ENCODE measurements at places on chromosomes 13 and 19.

DNA sequence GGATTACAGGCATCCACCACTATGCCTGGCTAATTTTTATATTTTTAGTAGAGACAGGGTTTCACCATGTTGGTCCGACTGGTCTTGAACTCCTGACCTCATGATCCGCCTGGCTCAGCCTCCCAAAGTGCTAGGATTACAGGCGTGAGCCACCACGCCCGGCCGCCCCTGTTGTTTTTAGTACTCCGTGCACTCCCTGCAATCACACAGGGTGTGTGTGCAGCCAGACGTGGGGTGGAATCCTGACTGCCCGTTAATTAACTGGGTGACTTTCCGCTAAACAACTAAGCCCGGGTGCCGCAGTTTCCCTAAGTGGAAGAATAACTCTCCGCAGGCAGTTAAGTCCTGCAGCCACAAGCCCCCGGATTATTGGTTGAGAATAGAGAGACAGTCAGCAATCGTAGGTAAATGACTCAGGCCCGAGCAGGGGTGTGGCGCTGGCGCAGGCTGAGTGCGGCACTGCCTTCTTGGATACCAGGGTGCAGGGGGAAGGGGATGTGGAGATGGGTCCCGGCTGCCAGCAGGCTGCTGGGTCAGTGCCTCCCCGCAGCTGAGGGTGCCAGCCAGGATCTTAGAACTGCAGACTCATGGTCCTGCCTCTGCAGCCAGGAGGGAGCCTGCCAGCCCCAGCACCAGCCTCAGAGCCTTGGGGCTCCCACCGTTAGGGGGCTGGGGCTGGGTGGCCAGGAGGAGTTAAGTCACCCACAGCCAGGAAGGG, 6.1 kb upstream of the FXYD3 start:
- no peak overlapping the region for H3K4me3 ChIP-seq
- H3K4me1 ChIP-seq, result no peaks in the 10 kb centered on the region
- H3K36me3 ChIP-seq, result no peaks in the 10 kb centered on the region
- H3K27me3 ChIP-seq, result no peaks in the 10 kb centered on the region

DNA sequence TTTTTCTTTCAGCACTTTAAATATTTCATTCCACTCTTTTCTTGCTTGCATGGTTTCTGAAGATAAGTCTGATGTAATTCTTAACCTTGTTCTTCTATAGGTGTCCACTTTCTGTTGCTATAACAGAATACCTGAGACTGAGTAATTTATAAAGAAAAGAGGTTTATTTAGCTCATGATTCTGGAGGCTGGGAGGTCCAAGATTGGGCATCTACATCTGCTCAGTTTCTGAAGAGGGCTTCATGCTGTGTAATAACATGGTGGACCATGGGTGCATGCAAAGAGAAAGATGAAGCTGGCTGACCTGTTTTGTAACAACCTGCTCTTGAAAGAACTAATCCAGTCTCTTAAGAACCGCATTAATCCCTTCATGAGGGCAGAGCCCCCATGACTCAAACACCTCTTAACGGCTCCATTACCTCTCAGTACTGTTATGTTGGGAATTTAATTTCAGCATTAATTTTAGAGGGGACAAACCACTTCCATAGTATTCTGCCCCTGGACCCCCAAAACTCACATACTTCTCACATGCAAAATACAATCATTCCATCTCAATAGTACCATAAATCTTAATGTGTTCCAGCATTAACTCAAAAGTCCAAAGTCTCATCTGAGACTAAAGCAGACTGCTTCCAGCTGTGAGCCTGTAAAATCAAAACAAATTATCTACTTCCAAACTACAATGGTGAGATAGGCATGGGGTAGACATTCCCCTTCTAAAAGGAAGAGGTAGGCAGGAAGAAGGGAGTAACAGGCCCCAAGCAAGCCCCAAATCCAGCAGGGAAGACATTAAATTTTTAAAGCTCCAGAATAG, 9.6 kb upstream of the FGF9 start:
- H3K36me3 ChIP-seq, result no peaks in the 10 kb centered on the region
- no peak for DNase-seq
- H3K27me3 ChIP-seq, result no peaks in the 10 kb centered on the region
- no peak overlapping the region for H3K27ac ChIP-seq

GRCh38 chr13:87003265-87003664, 667.9 kb upstream of the SLITRK5 start:
- no peaks in the 10 kb centered on the region for H3K4me1 ChIP-seq
- H3K4me3 ChIP-seq, result no peak overlapping the region
- no peak for DNase-seq
- no peaks in the 10 kb centered on the region for H3K36me3 ChIP-seq
- H3K27ac ChIP-seq, result no peak overlapping the region

DNA sequence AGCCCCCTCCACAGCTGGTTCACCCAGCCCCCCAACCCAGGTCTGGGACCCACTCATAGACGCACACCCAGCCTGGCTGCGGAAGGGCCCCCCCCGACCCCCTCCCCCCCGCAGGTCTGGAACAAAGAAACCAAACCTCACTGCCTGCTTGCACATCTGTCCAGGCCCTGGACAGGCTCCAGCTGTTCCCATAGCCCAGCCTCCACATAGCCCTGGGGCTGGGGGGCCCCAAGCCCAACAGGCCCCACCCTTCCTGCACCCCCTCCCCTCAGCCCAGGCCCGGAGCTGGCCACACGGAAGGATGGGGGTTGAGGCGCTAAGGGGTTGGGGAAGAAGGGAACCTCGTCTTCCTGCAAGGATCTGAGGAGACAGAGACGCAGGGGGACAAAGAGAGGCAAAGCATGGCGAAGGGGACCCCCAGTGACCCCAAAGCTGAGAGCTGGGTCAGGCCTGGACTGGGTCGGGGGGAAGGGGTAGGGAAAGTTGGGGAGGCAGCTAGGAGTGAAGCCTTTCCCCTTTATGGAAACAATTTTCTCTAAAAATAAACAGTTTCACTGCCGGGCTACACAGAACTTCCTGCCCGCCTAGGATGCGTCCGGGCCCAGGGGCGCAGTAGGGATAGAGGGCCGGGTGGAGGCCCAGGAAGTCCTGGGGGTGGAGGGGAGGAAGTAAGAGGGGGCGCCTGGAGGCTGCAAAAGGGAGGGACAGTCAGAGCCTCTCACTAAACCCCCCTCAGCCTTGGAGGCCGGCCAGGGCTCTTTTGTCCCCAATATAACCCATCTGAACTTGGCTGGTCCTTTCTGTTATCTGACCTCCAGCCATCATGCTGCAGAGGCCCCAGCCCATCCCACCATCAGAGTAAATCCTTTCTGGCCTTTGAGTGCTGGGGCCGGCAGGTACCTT, 2.4 kb downstream of the KANK2 start:
- H3K27ac ChIP-seq, result no peak overlapping the region
- peak overlapping the region; percentile 41 for H3K4me3 ChIP-seq

- no peaks in the 10 kb centered on the region for H3K4me1 ChIP-seq
- H3K4me3 ChIP-seq, result no peak overlapping the region
- H3K27me3 ChIP-seq, result peaks cover 22% of the 10 kb centered on the region
- no peak overlapping the region for H3K27ac ChIP-seq
- no peaks in the 10 kb centered on the region for H3K36me3 ChIP-seq
- DNase-seq, result no peak
Observed at GRCh38 chr19:45475537-45476291, 7.9 kb downstream of the FOSB start.

DNA sequence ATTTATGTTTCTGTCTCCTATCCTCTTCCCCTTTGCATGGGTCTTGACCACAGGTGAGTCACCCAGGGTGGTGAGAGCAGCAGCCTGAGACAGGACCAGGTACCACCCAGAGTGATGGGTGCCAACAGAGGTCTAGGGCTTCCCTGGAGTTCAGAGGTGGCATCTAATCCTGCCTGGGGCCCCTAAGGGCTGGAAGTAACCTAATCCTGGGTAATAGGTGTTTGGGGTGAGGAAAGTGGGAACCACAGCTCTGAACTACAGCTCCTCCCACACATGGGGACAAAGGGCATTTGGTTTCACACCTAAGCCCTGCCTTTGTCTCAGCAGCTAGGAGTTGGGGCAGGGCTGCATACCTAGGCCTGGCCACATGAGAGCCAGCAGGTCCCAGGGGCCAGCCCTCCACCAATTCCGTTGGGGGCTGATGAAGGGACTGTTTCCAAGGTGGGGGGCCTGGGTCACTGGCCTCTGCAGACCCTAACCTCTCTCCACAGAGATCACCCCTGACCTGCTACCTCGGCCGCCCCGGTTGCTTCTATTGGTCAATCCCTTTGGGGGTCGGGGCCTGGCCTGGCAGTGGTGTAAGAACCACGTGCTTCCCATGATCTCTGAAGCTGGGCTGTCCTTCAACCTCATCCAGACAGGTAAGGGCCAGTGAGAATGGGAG, 8.0 kb downstream of the SPHK2 start:
- no peak overlapping the region for H3K4me3 ChIP-seq
- DNase-seq, result no peak
- no peaks in the 10 kb centered on the region for H3K36me3 ChIP-seq
- no peaks in the 10 kb centered on the region for H3K27me3 ChIP-seq
- peaks cover 21% of the 10 kb centered on the region for H3K4me1 ChIP-seq
- H3K27ac ChIP-seq, result peak overlapping the region; percentile 4

DNA sequence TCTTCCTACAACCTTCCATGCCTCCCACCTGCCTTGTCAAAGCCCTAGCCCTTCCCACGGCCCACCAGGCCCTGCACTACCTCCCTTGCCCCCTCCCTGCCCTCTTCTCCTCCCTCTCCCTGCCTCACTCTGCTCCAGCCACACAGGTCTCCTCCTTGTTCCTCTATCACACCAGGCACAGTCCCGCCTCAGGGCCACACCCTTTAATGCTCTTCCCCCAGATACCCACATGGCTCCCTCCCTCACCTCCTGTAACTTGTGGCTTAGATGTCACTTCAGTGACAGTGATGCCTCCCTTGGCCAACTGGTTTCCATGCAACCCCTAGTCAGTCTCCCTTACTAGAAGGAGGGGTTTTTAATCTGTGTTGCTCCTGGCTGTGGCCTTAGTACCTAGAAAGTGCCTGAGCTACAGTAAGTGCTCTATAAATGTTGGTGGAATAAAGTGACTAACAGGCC, 1.3 kb downstream of the SIRT6 start:
- H3K27me3 ChIP-seq, result no peaks in the 10 kb centered on the region
- H3K27ac ChIP-seq, result no peak overlapping the region
- H3K36me3 ChIP-seq, result no peaks in the 10 kb centered on the region
- H3K4me1 ChIP-seq, result peaks cover 12% of the 10 kb centered on the region

DNA sequence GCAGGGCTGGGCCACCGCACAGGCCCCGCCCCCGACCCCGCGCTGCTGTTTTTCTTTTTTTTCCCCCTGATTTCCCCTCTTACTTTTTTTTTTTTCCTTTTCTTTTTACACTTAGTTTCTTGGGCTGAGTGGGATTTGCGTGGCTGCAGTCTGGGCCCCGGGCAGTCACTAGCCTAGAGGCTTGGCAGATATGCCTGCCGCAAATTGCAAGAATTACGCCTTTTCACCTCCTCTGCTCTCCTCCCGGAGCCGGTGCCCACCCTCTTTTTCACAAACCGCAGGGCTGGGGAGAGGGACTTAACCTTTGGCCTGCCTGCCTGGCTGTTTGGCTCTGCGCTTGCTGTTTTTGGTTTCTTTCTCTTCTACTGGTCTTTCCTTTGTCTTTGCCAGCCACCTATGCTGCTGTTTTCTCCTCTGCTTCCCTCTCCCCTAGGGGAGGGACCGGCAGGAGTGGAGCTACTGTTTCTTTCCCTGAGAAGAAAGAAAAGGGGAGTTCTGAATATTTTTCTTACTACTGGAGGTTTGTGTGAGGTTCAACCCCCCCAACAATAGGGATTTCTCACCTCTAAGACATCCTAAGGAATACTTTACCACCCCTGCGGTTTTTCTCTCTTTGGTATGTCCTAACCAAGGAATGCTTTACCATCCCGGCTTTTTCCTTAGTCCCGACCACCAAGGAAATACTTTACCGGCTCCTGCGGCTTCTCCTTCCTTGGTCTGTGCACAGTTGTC, 11.0 kb downstream of the ZNF552 start:
- peak; percentile 76 for DNase-seq
- no peaks in the 10 kb centered on the region for H3K4me1 ChIP-seq
- H3K4me3 ChIP-seq, result peak overlapping the region; percentile 81
- H3K36me3 ChIP-seq, result peaks cover 7% of the 10 kb centered on the region

GRCh38 chr13:24615911-24616472, 64.2 kb upstream of the ATP12A start:
- H3K36me3 ChIP-seq, result no peaks in the 10 kb centered on the region
- H3K4me3 ChIP-seq, result no peak overlapping the region
- DNase-seq, result no peak
- H3K27me3 ChIP-seq, result no peaks in the 10 kb centered on the region
- no peak overlapping the region for H3K27ac ChIP-seq

DNA sequence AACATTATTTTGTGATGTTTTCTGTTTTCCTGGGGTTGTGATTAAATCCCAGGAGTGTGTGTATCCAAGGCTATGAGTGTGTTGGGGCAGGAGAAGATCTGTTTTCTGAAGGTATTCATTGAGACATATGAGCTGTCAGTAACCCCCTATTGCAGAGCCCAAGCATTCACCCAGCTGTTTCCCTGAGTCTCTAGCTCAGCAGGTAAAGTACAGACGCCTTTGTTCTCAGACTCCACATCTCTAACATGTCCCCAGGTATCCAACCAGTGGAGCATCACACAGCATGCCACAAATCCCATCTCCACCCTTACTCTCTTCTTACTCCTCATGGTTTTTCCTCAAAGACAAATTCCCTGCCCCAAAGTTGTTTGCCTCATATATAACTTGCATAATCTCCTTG, 213.6 kb downstream of the PCDH20 start:
- H3K36me3 ChIP-seq, result no peaks in the 10 kb centered on the region
- no peak overlapping the region for H3K4me3 ChIP-seq
- no peaks in the 10 kb centered on the region for H3K4me1 ChIP-seq
- no peak for DNase-seq
- H3K27ac ChIP-seq, result no peak overlapping the region

DNA sequence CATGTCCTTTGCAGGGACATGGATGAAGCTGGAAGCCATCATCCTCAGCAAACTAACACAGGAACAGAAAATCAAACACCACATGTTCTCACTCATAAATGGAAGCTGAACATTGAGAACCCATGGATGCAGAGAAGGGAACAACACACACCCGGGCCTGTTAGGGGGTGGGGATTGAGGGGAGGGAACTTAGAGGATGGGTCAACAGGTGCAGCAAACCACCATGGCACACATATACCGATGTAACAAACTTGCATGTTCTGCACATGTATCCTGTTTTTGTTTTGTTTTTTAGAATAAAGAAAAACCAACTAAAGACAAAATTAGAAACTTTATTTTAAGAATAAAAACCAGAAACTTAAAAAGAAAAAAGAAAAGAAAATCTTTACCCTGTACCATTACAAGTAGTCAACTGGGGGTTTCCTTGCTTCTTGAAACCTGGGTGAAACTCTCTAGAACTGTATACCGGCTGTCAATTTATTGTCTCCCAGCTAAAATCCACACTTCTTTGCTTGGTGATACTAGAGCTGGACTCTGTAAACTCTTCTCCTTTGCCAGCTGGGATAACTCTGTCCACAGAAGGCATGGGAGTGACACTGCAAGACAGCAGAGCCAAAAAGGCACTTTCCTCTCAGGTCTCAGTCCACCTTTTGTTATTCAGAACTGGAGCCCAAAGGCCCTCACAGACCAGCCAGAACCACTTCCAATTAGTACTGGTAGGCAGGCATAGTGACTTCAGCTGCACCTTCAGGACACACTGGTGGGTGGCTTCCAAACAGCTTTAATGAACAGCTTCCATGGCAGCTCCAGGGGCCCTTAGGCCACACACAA, 9.0 kb downstream of the MICU2 start:
- H3K4me1 ChIP-seq, result no peaks in the 10 kb centered on the region
- no peak overlapping the region for H3K4me3 ChIP-seq
- no peak overlapping the region for H3K27ac ChIP-seq
- H3K36me3 ChIP-seq, result no peaks in the 10 kb centered on the region
